ENCODE measurements at places on chromosomes 5 and 9. TPM values are rescaled to one million over a fixed set of nuclear protein-coding genes. Genes with fewer than 3 reads are reported as not detected.

DNA sequence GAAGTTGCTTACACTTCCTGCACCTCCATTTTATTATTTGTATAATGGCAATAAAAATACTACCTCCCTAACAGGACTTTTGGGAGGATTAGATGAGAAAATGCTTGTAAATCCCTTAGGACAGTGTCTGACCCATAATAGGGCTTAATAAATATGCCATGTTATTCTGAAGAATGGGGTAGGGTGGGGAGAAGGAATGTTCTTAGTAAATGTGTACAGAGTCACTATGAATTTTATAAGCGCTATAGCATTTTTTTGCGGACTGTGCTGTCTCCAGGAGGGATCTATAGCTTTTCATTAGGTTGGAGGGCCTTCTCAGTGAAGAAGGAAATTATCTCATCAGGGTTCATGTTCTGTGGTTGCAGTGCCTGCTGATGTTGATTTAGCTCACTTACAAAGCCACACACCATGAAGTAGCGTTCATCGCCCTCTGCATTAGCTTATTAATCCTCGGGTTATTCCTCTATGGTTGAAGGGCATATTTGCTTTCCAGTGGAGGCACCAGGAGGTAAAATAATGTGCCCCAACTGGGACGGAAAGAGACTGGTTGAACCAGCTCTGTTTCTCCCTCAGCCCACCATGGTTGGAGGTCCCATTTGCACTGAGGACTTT, 497.1 kb downstream of the ARHGEF28 start:
- no peak overlapping the region for H3K27ac ChIP-seq
- H3K27me3 ChIP-seq = no peaks in the 10 kb centered on the region
- DNase-seq = peak; percentile 4
- peaks cover 18% of the 10 kb centered on the region for H3K4me1 ChIP-seq
- no peaks in the 10 kb centered on the region for H3K36me3 ChIP-seq

The TIMD4 gene
- total RNA-seq = not detected

DNA sequence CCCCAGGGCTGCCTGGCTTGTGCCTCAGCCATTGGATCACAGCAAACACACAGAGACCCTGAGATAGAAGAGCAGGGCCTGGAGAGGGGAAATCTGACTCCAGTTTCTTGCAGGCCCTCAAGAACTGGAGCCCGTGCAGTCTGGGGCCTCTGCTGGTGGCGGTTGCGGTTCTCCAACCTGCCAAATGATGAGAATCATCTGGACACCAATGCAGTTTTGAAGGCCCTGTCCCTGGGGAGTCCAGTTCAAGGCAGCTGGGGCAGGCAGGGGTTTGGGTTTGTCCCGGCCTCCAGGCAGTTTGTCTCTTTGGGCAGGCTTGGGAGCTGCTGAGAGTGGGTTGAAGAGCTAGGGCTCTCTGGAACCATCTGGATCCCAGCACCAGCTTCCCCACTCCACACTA, 7.4 kb downstream of the NKX2-5 start:
- H3K27ac ChIP-seq = no peak overlapping the region
- H3K4me3 ChIP-seq = no peak overlapping the region
- H3K4me1 ChIP-seq = no peaks in the 10 kb centered on the region
- DNase-seq = no peak
- peaks cover 21% of the 10 kb centered on the region for H3K27me3 ChIP-seq

DNA sequence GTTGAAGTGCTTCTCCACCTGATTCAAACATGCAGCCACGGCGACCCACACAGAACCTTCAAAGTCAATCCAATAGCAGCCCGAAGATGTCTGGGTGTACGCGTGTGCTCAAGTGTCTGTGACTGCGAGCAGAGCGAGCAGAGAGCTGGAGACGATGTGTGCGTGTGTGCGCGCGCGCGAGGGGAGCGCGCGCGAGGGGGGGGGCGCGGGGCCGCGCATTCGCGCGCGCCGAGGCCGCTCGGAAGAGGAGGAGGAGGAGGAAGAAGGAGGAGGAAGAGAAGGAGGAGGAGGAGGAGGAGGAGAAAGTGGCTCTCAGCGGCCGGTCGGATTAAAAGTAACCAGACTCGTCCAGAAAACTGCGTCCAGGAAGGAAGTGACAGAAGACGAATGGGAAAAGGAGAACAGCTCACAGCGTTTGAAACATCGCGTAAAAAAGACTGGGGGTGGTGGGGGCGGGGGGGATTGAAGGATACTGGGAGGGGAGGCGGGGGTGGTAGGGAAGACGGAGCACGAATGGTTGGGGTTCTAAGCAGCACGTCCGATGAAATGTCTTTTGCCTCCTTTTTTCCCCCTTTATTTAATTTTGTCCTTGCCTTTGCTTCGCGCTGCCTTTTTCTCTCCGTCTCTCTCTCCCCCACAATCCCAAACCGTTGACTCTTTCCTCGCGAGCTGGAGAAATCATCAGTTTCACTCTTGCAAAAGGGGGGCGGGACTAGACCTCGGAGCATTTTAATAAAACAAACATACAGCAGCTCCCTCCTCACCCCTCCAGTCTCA, at the start of gene MEF2C:
TSS of gene MEF2C (minus strand) at position 126 of the 777 bp plus-strand sequence. CDS start 59,396 bp downstream, outside the sequence.
- DNase-seq = peak; percentile 83
- H3K4me3 ChIP-seq = peak within 1 kb of the TSS; percentile 85
- peak within 1 kb of the TSS; percentile 56 for H3K27ac ChIP-seq
- H3K36me3 ChIP-seq = no peaks in the 10 kb centered on the region
- no peaks in the 10 kb centered on the region for H3K27me3 ChIP-seq

DNA sequence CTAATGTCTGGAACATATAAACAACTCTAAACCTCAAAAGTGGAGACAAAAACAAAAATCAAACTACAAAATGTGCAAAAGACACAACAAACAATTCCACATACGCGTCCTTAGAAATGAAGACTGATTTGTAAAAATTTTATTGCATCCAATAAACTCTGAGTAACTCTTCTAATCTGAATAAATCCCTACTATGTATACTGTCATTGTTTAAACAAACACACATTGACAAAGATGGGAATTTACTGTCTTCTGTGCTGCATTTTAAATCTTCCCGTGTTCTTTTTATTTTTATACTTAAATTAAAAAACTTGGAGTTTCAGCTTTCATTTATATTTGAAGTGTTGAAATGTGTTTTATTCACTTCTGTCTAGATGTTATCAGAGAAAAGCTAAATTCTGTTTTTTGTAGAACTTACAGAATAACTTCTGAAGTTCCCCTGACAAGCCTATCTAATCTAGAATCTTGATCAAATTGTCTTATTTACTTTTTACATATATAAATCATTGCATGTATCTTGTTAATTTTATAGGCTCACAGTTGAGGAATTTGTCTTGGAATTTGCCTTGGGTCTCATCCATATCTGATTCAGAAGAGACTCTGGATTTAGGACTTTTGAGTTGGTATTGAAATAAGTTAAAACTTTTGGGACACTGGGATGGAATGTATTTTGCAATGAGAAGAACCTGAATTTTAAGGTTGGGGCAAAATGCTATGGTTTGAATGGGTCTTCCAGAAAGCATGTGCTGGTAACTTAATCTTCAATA, 2064.4 kb upstream of the C9orf72 start:
- peak overlapping the region; percentile 40 for H3K4me3 ChIP-seq
- H3K27me3 ChIP-seq = no peaks in the 10 kb centered on the region
- H3K36me3 ChIP-seq = no peaks in the 10 kb centered on the region

GRCh38 chr5:138354926-138355378, 2.5 kb downstream of the KDM3B start:
- H3K27me3 ChIP-seq = no peaks in the 10 kb centered on the region
- peaks cover 9% of the 10 kb centered on the region for H3K4me1 ChIP-seq
- peak overlapping the region; percentile 93 for H3K4me3 ChIP-seq
- H3K27ac ChIP-seq = no peak overlapping the region
- peaks cover 9% of the 10 kb centered on the region for H3K36me3 ChIP-seq
- peak; percentile 13 for DNase-seq

The CFAP157 gene
- not detected for total RNA-seq

DNA sequence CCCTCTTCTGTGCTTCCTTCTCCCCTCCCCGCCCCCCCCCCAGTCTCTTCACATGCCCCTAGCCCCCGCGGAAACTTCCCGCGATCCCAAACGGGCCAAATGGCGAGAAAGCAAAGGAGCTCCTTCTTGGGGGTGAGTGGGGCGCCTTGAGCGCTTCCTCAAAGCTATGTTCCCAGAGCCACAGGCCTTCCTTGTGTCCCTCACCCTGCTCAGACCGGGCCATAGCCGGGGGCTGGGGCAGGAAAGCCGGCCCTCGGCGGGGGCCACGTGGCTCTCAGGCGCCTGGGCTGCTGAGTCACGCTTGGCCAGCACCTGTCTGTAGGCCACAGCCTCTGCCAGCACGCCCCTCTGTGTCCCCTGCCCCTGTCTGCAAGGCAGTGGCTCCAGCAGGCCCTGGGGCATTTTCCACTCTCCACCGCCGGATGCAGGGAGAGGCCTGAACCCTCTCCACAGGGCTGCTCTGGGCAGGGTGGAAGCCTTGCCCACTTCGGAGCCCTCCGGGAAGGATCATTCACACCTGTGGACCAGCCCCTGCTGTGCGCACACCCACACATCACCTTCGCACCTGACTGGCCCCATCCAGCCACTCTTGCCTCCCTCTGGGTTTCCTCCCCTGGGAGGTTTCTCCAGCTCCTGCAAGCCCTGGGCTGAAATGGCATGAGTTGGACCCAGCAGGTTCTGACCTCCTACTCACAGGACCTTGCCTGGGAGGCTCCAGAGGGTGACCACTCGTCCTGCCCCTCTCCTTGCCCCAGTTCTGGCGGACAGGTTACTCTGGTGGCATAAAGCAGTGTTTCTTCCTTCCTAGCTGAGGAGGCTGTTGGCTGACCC, 1.2 kb upstream of the SQSTM1 start:
- peak overlapping the region; percentile 96 for H3K27ac ChIP-seq
- H3K36me3 ChIP-seq = peaks cover 11% of the 10 kb centered on the region
- no peak overlapping the region for H3K4me3 ChIP-seq
- peak; percentile 64 for DNase-seq
- H3K27me3 ChIP-seq = no peaks in the 10 kb centered on the region

DNA sequence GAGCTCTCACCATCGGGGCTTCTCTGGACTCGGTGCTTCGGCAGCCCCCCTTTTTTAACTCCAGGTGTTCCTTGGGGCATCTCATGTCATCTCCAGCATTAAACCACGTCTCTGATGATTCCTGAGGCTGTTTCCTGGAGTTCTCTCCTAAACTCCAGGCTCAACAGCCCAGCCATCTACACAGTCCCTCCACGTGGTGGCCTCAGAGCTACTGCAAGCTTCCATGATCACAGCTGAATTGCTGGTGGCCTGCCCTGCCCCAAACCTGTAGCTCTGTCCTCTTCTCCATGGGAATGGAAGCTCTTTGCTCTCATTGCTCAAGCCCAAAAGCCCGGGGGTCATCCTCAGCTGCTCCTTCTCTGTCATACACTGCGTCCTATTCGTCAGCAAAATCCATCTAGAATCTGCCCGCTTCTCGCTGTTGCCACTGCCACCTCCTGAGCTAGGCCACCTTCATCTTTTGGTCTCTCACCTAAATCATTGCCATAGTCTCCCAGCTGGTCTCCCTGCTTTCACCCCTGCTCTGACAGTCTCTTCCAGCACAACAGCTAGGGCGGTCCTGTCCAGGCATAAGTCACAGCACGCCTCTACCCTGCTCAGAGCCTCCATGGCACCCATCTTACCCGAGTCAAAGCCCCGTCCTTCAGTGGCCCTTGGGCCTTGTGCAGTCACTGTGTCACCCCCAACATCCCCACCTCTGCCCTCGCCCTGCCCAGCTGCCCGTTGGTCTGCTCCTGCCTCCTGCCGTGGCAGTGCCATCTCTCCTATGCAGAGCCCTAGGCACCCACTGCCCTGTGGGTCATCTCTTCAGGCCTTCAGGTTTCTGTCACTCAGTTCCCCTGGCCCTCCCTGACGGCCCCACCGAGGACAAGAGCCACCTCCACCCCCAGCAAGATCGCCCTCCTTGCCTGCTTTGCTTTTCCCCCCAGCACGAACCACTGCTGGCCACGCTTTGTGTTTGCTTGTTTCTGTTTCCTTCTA, 6.4 kb downstream of the B4GALT7 start:
- no peak for DNase-seq
- H3K4me3 ChIP-seq = no peak overlapping the region

GRCh38 chr9:37915911-37916470, 12.1 kb upstream of the SLC25A51 start:
- H3K27ac ChIP-seq = no peak overlapping the region
- H3K27me3 ChIP-seq = no peaks in the 10 kb centered on the region
- H3K4me1 ChIP-seq = no peaks in the 10 kb centered on the region
- H3K4me3 ChIP-seq = no peak overlapping the region
- DNase-seq = no peak

GRCh38 chr9:127244609-127245601, 19.7 kb upstream of the GARNL3 start:
- H3K4me1 ChIP-seq = peaks cover 10% of the 10 kb centered on the region
- no peaks in the 10 kb centered on the region for H3K36me3 ChIP-seq
- H3K4me3 ChIP-seq = peak overlapping the region; percentile 80
- DNase-seq = peak; percentile 95
- H3K27ac ChIP-seq = peak overlapping the region; percentile 21

The DMGDH gene
- total RNA-seq = not detected

DNA sequence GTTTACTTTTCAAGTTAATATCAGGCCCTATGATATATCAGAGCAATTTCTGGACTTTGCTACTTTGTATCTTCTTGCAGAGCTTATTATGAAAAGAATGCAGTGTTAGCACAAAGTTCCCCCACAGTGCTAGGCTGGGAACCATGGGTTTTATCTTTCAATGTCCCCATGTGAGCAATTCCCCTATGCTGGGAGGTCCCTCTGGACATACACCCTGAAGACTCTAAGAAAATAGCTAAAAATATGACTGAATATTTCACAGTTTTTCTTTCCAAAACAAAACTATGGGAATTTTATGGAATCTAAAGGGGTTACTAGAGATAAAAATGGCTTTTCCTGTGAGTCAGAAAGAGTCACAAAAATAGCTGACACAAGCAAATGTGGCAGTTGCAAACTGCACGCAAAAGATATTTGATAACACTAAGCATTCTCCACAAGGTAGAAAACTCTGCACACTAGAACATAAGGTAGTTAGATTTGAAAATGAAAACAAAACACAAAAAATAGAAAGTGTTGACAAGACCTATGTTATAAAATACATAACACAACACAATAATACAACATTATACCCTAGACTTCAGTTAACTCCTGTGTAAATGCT, 487.5 kb upstream of the GRIN3A start:
- H3K27me3 ChIP-seq = no peaks in the 10 kb centered on the region
- no peak overlapping the region for H3K27ac ChIP-seq
- H3K4me3 ChIP-seq = no peak overlapping the region
- H3K4me1 ChIP-seq = no peaks in the 10 kb centered on the region

The NR2F1 gene
- total RNA-seq = 88.4 TPM

DNA sequence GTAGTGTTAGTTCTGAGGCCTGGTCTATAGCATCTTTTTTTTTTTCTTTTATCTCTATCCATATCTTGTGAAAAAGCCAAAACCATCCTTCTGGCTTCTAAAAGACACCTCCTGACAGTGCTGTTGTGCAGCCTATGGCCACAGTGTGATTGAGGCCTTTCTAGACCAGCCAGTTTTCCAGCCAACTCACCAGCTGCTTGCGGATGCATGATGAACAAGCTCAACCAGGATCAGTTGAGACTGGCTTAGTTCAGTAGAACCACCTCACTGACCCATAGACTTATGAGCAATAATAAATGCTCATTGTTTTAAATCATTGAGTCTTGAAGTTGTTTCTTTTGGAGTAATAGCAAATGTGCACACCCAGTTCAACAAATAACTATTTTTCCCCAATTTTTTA, 296.9 kb downstream of the FAM170A start:
- H3K4me1 ChIP-seq = no peaks in the 10 kb centered on the region
- H3K36me3 ChIP-seq = no peaks in the 10 kb centered on the region
- no peak for DNase-seq
- H3K27ac ChIP-seq = no peak overlapping the region
- H3K27me3 ChIP-seq = no peaks in the 10 kb centered on the region
- H3K4me3 ChIP-seq = no peak overlapping the region

The PCDHGA1 gene
- total RNA-seq = 0.06 TPM

The PCDHA10 gene
- total RNA-seq = 0.04 TPM

GRCh38 chr5:126358525-126358924, 64.7 kb upstream of the GRAMD2B start:
- no peak for DNase-seq
- no peak overlapping the region for H3K27ac ChIP-seq
- H3K36me3 ChIP-seq = no peaks in the 10 kb centered on the region
- no peaks in the 10 kb centered on the region for H3K27me3 ChIP-seq

The PDE6A gene
- total RNA-seq = not detected

Data from PC-3 (cell line).